ENCODE measurements at places on chromosomes 5 and 9. TPM values are rescaled to one million over a fixed set of nuclear protein-coding genes. Genes with fewer than 3 reads are reported as not detected.

GPRIN1 gene
- polyA plus RNA-seq: 0.35 TPM

ADGRD2 gene
- polyA plus RNA-seq: not detected

FOXD4L4 gene
- not detected for polyA plus RNA-seq

MTMR12 gene
- 18.3 TPM for polyA plus RNA-seq

Measured in IgD-negative memory B cell (primary cell).